Stimulated activated CD4-positive, alpha-beta T cell treated with anti-CD3 and anti-CD28 coated beads, Interleukin-4, amount 100 ng/mL, for 4 hours (primary cell): ENCODE measurements at places on chromosomes 2 and 18.

- no peak for DNase-seq
Observed at GRCh38 chr2:214775971-214776370, 33.5 kb downstream of the BARD1 start.

GRCh38 chr2:74620671-74621070 is 27.5 kb downstream of the M1AP start:
- DNase-seq: no peak

DNA sequence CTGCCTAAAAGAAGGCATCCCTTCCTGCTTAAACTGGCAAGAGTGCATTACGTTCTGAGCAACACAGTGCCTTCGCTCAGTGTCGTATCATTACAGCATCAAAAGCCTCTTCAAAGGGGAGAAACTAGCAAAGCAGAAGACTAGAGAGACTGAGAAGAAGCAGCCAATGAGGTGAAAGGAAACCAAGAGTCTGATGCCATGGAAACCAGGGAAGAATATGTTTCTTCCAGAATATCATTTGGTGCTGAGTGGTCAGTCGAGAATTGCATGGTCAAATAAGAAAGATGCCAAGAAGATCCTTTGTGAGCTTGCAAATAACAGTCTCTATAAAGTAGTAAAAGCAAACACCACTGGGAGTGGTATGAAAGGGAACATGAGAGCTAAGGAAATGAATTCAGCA is 312.1 kb upstream of the CHST9 start:
- DNase-seq: no peak

- no peak for DNase-seq
Observed at GRCh38 chr18:45342166-45342565, 273.1 kb upstream of the SLC14A2 start.

- no peak for DNase-seq
Observed at GRCh38 chr2:45131587-45131986, 122.3 kb upstream of the SIX2 start.

DNA sequence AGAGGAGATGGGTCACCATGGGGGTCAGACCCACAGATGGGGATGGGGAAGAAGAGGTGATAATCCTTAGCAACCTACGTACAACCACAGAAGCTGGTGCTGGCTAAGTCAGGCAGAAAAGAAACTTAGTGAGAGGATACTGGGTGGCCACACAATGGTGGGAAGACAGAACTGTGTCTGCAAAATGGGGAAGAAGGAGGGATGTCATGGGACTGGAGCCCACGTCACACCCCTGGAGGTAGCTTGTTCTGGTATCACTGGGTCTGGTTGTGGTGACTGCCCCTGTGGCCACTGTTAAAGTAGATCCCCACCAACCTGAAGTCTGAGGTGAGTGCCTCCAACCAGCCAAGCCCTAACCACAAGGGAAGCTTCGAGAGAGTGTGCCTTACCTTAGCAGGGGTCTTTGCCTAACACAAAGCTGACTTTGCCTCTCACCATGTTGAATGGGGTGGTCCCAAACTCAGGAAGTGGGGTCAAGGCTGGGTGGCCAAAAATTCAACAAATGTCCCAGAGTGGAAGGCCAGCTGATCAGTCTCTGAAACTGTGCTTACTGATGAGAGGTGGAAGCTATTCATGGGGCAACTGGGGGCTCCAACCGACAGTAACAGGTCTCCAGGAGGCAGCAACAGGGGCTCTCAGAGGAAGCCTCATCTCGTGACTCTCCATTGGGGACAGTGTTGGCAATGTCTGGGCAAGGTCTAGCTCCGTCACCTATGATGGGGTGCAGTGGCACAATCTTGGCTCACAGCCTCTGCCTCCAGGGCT is 64.8 kb upstream of the SLC1A4 start:
- DNase-seq: no peak
